ENCODE measurements at places on chromosomes 2 and 18. TPM values are rescaled to one million over a fixed set of nuclear protein-coding genes. Genes with fewer than 3 reads are reported as not detected.

DNA sequence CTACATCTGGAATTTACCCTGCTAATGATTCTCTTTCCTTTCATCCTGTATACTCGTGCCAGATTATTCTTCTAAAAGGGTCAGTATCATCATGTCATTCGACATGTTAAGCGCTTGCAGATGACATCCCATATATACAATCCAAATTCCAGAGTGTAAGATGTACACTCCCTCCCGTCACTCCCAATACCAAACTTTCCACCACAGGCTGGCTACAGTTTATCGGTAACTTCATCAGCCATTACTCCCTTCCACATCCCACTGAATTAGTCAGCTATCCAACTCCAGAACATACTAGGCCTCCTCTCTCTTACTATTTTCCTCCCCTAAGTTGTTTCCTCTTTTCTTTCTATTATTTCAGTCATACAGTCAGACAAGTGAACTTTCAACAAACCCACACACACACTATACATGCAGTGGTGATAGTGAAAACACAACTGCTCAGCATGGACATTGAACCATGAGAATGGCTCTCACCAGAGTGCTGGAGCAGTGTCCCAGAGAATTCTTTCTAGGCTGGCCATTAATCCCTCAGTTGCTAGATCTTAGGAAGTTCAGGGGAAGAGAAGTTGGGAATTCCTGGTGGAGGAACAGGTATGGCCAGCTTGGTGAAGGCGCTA lies 10.6 kb upstream of the NMI start:
- DNase-seq, result no peak
- no peak overlapping the region for H3K4me3 ChIP-seq
- H3K27ac ChIP-seq, result no peak overlapping the region
- H3K36me3 ChIP-seq, result no peaks in the 10 kb centered on the region
- no peaks in the 10 kb centered on the region for H3K27me3 ChIP-seq
- no peaks in the 10 kb centered on the region for H3K4me1 ChIP-seq

GRCh38 chr2:212176151-212176550 lies 362.5 kb downstream of the ERBB4 start:
- no peaks in the 10 kb centered on the region for H3K4me1 ChIP-seq
- H3K27ac ChIP-seq, result no peak overlapping the region
- DNase-seq, result no peak
- H3K27me3 ChIP-seq, result no peaks in the 10 kb centered on the region
- no peak overlapping the region for H3K4me3 ChIP-seq
- no peaks in the 10 kb centered on the region for H3K36me3 ChIP-seq

DPY30 gene
- total RNA-seq, result 41.3 TPM

GRCh38 chr2:217338306-217338916 lies 478.5 kb upstream of the TNP1 start:
- no peaks in the 10 kb centered on the region for H3K4me1 ChIP-seq
- DNase-seq, result no peak
- H3K27ac ChIP-seq, result peak overlapping the region; percentile 48
- H3K27me3 ChIP-seq, result no peaks in the 10 kb centered on the region
- no peak overlapping the region for H3K4me3 ChIP-seq

GCG gene
- total RNA-seq, result not detected

DNA sequence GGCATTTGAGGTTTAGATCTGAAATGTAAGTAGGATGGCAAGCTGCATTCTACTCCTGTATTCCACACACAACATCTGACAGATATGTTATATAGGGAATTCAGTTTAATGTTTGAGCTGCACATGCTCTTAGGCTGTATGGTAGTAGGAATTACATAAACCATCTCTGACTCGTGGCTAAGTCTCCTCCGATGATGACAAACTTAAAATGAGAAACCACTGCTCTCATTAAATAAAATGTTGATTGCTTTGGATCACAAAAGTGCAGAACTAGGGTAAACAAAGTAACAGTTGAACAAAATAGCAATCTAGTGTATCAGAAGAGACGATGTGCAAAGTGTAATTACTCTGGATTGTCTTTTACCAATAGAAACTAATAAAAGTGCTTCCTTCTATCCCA lies 50.1 kb upstream of the WDR75 start:
- H3K27me3 ChIP-seq, result no peaks in the 10 kb centered on the region
- H3K36me3 ChIP-seq, result no peaks in the 10 kb centered on the region
- H3K4me3 ChIP-seq, result no peak overlapping the region
- no peaks in the 10 kb centered on the region for H3K4me1 ChIP-seq

DNA sequence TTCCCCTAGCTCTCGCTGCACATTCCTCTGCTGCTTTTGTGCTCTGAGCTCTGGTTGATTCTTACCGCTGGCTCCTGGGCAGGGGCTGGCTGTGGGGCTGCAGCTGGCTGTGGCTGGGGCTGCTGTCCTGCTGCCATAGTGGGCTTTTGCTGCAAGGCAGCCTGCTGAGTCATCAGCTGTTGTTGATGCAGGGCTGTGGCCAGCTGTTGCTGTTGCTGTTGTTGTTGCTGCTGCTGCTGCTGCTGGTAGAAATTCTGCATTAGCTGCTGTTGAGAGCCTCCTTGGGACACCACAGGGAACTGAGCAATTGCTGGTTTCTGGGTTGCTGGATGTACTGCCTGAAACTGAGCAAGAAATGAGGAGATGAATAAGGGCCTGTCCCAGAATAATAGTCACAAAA lies 77.2 kb upstream of the NFU1 start:
- peaks cover 57% of the 10 kb centered on the region for H3K36me3 ChIP-seq
- no peaks in the 10 kb centered on the region for H3K4me1 ChIP-seq
- H3K27me3 ChIP-seq, result no peaks in the 10 kb centered on the region
- no peak for DNase-seq
- no peak overlapping the region for H3K4me3 ChIP-seq
- no peak overlapping the region for H3K27ac ChIP-seq

- H3K27ac ChIP-seq, result no peak overlapping the region
- DNase-seq, result no peak
- H3K36me3 ChIP-seq, result no peaks in the 10 kb centered on the region
- no peak overlapping the region for H3K4me3 ChIP-seq
- H3K27me3 ChIP-seq, result no peaks in the 10 kb centered on the region
- H3K4me1 ChIP-seq, result no peaks in the 10 kb centered on the region
Measured at GRCh38 chr2:119495948-119496347, 28.3 kb downstream of the SCTR start.

GRCh38 chr2:24552836-24553235 lies 61.8 kb downstream of the NCOA1 start:
- H3K36me3 ChIP-seq, result no peaks in the 10 kb centered on the region
- DNase-seq, result no peak
- H3K27ac ChIP-seq, result no peak overlapping the region

DNA sequence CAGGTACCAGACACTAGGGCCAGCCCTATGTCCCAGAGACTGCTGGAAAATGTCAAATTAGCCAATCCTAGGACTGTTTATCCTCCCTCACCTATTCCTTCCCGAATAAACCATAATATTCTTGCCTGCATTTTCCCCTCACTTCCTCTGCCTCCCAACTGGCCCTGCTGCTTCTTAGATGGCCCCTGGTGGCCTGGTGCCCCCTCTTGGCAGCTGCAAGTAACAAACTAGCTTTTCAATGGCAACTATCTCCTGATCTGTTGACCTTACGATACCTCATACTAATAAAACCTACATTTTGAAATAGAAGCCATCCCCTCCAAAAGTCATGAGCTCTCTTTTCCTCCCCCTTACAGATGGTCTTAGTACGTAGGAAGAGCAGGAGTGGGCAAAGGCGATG lies 132.0 kb downstream of the ALPK2 start:
- peaks cover 28% of the 10 kb centered on the region for H3K4me1 ChIP-seq
- no peak overlapping the region for H3K27ac ChIP-seq
- H3K36me3 ChIP-seq, result no peaks in the 10 kb centered on the region
- no peaks in the 10 kb centered on the region for H3K27me3 ChIP-seq
- no peak for DNase-seq

DNA sequence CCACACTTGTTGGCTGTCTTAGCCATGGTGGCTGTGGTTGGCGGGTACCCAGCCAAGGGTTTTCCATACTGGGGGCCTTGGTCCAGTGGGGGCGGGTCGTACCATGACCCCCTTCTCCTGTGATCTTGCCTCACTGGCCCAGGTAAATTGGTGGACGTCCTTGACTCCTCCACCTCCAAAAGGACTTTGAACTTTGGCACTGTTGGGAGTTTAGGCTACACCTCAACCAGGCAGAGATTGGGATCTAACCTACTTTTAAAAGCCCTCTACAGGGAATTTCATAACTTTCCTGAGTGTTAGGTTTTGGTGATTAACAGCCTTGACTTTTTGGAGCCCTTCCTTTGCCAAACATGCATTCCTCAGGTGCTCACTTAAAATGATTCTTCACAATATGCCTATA lies 106.7 kb downstream of the NEDD4L start:
- no peak for DNase-seq
- H3K27ac ChIP-seq, result no peak overlapping the region
- H3K4me3 ChIP-seq, result no peak overlapping the region
- H3K36me3 ChIP-seq, result no peaks in the 10 kb centered on the region
- H3K4me1 ChIP-seq, result no peaks in the 10 kb centered on the region

LTBP1 gene
- 48.4 TPM for total RNA-seq

SLC5A7 gene
- 1.7 TPM for total RNA-seq

DNA sequence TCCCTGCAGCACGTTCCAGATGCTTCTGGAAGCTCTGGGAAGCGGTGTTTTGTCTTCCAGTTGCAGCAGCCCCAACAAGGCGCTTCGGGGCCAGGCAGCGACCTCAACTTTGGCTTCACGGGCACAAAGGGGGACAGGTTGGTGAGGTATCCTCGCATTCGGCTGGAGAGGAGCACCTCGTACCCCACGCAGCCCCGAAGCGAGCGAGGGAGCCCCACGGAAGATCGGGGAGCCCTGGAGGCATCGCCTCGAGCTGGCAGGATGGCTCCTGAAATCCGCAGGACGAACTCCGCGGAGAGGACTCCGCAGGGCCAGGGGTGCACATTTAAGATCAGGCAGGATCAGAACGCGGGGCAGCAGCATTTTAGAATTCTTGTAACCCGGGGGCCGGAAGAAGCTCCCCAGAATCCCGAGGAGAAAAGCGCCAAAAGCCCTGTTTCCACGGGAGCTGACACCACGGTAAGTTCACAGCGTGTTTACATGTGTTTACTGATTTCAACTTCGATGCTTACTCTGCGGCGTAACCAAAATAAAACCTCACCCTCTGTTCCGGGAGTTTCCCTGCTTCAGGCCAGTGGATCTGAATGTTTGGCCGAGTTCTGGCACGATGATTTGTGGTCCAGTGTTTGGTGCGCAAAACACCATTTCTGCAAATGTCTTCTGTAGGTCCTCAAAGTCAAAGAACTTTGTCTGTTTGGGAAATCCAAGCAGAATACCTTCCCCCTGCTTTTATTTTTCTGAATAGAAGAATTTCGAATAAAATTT lies 212.5 kb downstream of the NEDD4L start:
- DNase-seq, result no peak
- H3K4me3 ChIP-seq, result no peak overlapping the region
- H3K4me1 ChIP-seq, result no peaks in the 10 kb centered on the region
- no peaks in the 10 kb centered on the region for H3K27me3 ChIP-seq
- H3K36me3 ChIP-seq, result no peaks in the 10 kb centered on the region

DNA sequence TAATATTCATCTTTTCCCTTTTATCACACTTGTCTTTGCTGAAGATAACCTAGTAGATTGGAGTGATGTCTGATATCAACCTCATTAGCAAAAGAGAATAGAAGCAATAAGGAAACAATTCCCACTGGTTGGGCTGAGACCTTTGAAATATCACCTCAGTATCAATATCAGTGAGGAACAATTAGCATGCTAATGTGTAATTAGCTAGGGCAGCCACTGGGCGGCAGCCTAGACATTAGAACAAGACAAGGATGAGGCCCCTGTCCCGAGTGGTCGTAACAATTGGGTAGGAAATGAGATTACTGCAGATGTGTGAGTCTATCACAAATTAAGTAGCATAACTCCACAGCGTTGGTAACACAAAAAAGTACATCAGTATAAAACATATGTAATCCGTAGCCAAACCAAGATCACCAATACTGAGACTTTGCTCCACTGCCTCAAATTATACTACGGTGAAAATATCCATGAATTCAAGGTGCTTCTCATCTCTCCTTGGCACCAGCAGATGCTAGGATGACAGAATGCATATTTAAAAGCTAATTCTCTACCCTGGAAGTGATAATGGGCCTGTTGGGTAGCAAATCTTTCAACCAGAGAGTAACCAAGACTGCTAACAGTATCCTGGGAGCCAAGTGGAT lies 99.1 kb downstream of the ALPK2 start:
- H3K27ac ChIP-seq, result no peak overlapping the region
- no peaks in the 10 kb centered on the region for H3K4me1 ChIP-seq
- H3K36me3 ChIP-seq, result no peaks in the 10 kb centered on the region
- no peak for DNase-seq
- H3K27me3 ChIP-seq, result no peaks in the 10 kb centered on the region
- no peak overlapping the region for H3K4me3 ChIP-seq

CCNYL1 gene
- total RNA-seq, result 7.1 TPM

IHH gene
- not detected for total RNA-seq

ANKRD30B gene
- total RNA-seq, result not detected

DNA sequence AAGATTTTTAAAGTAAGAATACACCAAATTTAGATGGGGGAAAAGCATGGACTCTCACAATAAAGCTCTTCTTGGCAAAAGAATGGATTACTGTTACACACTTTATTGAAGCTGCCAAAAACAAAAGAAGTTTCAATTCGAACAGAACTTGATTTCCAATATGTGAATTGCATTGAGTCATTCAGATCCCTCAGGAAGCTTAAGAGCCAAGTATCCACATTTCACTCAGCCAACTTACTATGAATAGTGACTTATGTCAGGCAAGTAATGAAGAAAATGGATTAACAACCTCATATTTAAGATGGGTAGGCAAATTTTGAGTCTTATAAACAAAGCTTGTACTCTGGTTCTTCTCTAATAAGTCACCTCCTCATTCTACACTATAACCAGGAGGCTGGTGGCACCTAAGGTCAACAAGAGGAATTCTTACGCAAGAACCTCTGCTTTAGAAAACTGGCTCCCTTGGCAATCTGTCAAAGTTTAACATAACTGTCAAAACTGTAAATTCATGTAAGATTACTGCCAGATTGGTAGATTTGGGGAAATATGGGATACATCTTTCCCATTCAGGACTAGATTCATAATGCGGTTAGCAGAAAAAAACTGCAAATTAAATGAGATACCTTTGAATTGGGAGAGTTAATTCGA lies 6.0 kb downstream of the HADHA start:
- H3K27me3 ChIP-seq, result no peaks in the 10 kb centered on the region
- H3K27ac ChIP-seq, result no peak overlapping the region
- no peak overlapping the region for H3K4me3 ChIP-seq
- no peak for DNase-seq
- H3K4me1 ChIP-seq, result peaks cover 18% of the 10 kb centered on the region

DNA sequence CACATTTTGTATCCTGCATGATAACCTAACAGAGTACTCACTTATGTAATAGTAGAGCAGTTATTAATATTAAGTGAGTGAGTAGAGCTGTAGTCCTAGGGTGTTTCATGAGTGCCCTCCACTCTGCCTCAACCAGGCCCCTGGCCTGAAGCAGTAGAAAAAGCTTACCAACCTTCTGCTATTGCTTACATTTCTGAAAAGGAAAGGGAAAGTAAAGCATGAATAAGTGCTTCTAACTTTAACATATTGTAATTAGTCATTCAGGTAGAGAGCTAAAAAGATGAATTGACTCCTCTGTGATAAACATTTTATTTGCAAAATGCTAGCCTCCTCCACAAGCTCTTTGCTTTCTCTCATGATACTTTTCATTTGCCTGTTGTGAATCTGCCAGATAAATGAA lies 94.7 kb upstream of the RPE start:
- H3K4me1 ChIP-seq, result no peaks in the 10 kb centered on the region
- H3K4me3 ChIP-seq, result no peak overlapping the region
- no peak overlapping the region for H3K27ac ChIP-seq
- no peak for DNase-seq

GRCh38 chr2:175293776-175294175 lies 112.3 kb upstream of the ATP5MC3 start:
- H3K4me3 ChIP-seq, result no peak overlapping the region
- H3K27me3 ChIP-seq, result no peaks in the 10 kb centered on the region
- no peaks in the 10 kb centered on the region for H3K4me1 ChIP-seq
- DNase-seq, result no peak
- no peak overlapping the region for H3K27ac ChIP-seq
- H3K36me3 ChIP-seq, result no peaks in the 10 kb centered on the region
